Erythroblast (primary cell): ENCODE measurements at places on chromosomes 6 and 20.

DNA sequence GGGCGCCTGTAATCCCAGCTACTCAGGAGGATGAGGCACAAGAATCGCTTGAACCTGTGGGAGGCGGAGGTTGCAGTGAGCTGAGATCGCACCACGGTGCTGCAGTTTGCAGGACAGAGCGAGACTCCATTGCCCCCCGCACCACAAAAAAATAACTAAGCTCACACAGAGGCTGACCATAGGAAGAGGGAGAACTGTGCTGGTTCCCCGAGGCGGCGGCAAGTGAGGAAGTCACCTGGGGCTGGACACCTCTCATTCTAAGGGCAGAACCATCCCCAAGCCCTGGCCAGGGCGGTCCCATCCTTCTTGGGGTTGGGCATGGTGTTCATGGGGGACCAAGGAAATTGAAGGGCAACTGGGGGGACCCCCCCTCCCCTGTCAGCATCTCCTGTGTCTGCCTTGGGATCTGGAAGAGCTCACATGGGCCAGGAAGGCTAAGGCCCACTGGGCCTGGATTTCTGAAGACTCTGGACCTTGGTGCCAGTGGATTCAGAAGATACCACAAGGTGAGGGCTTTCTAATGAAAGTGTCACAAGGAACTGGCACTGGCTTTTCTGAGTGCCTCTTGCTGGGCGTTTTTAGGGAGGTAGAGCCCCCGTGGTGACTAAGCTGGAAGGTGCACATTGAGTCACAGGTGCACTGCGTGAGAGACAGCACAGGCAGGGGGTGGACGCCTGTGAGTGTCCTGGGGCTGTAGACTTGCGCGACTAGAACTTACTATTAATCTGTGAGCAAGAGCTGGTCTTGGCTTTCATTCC is 11.5 kb downstream of the IRF4 start:
- no peak for DNase-seq

DNA sequence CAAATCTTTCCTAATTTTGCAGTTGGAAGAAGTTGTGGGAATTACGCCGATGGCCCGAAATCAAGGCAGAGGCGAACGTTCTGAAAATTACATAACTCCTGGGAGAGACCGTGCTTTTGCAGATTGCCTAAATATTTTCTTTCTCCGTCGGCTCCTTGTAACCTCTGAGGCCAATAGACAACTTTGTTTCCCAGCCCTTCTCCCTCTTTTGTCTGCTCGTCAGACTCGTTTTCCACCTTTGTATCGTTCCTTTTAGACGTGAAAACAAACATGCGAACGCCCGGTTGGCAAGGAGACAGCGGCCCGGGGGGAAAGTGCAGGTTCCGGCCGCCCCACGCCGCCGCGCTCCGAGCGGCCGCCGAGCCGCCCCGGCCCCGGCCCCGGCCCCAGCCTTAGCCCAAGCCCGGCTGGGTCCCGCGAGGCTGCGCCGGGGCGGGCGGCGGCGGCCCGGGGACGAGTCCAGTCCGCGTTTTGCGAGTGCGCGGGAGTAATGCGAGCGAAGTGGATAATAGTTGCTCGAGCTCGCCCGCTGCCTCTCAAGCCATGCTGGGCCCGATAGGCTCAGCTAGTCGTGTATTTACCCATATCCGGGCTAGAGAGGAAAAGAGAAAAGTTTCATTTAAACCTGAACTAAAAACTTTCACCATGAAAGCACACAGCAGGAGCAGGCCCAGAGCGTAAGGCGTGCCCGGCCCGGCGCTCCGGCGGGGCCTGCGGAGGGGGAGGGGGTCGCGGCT is at the start of gene ARID1B:
TSS of gene ARID1B (plus strand) at position 539 of the 737 bp plus-strand sequence. CDS start 303 bp downstream, outside the sequence.
- DNase-seq = peak; percentile 87

DNA sequence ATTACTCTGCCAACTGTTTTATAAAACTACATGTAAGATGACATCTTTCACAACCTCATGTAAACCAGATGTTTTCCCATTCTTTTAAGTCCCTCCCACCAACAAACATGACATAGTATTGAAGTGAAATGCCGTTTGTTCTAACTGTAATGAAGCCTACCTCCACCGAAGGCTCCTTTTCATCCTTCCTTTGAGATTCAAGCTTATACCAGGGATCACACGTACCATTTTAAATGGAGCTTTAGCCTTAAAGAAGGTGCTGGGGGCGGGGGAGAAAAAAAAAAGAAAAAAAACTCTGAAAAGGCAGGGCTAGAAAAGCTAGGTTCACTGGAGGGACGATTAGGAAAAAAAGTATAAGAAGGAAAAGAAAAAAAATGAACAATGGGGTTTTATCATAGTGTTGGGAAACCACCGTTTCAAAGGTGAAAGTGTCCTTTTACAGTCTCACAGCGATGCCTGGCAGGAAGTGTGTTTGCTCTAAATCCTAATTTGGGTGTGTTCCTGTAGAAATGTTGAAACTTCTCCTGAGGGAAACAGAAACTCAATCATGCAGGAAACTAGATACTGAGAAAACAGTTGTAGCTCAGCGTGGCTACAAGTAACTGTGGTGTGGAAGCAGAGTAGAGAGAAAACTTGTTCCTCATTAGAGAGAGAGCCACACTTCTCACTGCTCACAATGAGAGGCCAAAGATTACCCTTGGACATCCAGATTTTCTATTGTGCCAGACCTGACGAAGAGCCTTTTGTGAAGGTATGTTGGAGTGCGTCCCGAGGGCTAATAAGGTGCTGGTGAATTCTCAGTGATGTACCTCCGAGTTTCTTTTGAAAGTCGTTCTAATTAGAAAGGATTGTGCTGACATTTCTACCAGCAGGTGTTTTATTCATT is 37.6 kb upstream of the HINT3 start:
- peak; percentile 36 for DNase-seq

DNA sequence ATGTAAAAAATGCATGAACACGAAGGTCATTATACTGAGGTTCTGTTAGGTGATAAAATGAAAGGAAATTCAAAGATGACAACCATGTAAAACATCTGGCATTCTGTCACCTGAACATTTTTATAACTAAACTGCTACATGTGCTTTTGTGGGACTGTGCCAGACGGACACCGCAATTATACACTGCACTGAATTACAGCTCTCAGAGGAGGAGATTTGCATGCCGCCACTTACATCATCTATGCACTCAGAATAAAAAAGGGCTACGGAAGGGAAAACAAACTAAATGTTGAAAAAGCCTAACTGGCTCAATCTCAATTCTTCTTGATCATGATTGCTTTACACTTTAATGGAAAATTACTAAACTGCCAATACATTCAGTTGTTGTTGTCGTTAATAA is 614.0 kb upstream of the EYS start:
- DNase-seq = no peak

GRCh38 chr6:74357321-74357720 is 661.3 kb downstream of the CD109 start:
- no peak for DNase-seq

DNA sequence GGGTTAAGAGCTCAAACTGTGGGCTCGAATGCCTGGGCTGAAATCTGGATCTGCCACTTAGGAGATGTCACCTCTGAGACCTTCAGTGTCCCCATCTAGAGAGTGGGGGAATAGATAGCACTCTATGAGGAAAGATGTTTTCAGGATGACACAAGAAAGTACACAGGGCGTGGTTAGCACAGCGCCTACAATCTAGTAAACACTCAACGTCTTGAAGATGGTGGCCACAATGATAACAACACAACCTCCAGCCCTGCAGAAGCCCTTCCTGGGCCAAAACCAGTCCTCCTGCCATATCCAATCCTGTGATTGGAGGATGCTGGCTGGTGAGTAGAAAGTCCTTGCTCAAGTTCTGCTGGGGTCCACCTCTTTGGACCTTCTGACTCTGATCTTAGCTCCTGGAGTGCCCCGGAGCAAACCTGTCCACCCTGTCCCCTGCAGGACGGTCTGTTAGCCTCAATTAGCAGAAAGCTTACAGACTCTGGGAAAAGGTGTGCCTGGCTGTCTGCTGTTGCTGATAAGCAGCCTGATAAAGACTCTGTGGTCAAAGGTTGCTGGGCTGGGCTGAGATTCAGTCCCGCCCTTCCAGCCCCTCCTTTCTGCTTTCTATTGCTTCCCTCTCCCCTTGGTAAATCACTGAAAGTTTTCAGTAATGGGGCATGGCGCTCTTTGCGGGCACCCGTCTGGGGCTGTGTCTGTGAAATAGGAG is 8.2 kb downstream of the EDN3 start:
- DNase-seq = no peak
